ENCODE measurements at places on chromosomes 2 and 18.
A peak's percentile ranks its signal among the peaks of the same experiment; 100 is the strongest.

GRCh38 chr18:37962316-37962966, 396.8 kb upstream of the CELF4 start:
- DNase-seq, result no peak

DNA sequence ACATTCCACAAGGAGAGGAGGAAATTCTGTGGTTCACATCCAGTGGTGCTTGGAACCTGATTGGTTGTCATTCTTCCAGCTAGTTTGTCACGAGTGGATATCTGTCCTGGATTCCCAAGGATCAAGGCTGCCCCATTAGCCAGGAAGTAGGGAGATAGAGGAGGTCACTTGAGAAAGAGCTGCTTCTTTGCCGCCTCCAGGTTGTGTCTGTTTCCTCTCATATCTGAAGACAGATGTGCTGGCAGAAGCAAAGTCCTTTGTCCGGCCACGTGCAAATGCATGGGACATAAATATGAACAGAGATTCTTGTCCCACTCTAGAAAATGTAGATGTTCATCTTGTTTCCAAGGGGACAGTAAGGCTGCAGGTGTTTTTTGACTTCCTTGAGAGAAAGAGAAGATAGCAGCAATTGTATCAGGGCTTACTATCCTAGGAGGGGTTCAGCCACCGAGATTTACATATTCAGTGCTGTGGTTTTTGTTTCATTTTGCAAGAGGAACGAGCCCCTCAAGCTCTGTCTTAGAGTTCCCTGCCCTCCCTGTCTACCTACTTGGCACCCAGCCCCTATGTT, 174.4 kb downstream of the RPIA start:
- DNase-seq, result no peak

DNA sequence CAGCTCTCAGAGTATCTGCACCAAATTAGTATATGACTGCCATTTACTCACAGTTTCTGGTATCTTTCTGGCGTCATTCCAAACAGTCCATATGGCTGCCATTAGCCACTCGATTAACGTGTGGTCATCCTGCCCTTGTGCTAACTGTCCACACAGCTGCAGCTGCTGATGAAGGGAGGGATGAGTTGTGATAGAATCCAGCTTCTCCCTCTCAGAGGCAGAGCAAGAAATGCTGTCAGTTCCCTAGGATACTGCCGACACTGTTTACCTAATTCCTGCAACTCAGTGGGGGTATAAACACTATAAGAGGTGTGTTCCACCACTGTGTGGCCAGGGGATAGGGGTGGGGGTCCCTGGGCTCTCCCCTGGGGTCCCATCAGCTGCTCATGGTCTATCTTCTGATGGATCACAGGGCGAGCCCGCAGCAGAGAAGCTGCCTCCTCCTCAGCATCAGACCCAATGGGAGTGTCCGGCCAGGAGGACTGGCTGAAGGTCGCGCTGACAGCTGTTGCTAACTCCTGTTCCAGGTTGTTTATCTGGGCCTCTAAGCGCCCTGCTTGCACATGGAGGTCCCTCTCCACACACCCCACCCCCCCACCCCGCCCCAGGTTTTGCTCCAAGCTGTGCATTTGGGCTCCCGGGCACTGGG, 17.3 kb upstream of the KLHL23 start:
- DNase-seq, result peak; percentile 81

- DNase-seq, result no peak
These were observed 41.4 kb downstream of the NEMP2 start for GRCh38 chr2:190493095-190493494.

GRCh38 chr2:125526093-125526492, 1129.9 kb upstream of the GYPC start:
- no peak for DNase-seq

DNA sequence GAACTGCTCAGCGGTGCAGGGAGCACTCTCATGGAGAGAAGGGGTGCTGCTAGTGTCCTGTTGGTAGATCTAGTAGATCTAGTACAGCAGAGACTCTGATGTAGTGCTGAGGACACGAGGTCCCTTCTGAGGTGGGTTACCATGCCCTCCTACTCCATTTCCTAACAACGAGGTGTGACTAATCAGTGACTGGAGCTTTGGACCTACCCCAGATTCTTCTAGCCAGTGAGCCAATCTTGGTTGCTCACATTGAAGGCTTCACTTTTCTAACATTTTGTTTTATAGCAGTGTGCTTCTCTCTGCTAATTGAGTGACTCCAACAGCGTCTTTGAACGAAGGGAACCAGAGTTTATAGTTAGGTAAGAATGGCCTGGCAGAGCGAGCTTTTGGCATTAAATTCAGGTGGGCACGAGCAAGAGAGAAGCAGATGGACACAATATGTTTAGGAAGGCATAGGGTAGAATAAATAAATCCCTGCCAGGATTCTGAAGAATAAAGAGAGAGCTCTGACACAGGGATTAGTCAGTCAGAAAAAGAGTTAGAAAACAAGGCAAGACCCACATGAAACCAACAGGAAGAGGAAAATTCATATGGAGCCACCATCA, 306.0 kb upstream of the RAB12 start:
- DNase-seq, result no peak

- peak; percentile 19 for DNase-seq
These were observed 516.5 kb downstream of the XIRP2 start for GRCh38 chr2:167404627-167405284.

GRCh38 chr2:147181351-147182029, 663.3 kb upstream of the ACVR2A start:
- no peak for DNase-seq

- peak; percentile 53 for DNase-seq
These were observed 38.6 kb upstream of the IHH start for GRCh38 chr2:219099329-219099728.

DNA sequence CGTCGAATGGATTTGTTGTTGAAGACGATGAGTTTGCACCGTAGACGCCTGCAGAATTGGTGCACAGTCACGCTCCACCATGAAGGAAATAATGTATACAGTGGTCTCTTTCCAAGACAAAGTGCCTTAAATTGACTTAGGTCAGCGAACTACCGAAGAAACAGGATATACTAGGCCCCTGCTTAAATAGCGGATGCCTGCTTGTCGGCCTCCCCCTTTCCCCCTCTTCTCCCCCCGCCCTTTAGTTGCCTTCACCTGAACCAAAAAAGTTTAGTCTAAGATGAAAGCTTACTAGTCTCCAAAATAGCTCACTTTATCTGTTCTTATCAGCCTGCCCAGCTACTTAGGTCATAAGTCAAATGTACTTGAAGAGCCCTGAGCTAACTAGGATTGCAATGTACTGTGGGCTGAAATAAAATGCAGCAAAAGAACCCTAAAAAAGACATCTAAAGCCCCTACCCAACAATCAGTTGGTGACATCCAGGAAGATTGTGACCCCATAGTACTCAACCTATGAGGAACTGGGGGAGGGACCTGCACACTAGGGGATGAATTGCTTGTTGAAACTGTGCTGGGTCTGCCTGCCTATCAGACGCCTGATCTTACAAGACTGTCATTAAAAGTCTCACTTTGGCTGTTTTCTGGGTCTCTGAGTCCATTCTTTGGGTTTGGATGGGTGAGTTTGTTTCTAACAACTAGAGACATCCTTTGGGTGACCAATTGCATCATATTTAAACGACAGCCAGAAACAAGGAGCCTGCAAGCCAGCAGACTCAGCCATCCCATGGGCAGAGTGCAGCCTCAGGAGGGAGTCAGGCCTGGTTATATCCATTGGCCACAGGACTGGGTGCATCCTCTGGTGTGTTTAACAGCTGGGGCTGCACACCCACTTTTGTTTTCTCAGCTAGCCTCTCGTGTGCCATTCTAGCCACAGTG, 14.5 kb downstream of the ACOXL start:
- DNase-seq, result no peak

DNA sequence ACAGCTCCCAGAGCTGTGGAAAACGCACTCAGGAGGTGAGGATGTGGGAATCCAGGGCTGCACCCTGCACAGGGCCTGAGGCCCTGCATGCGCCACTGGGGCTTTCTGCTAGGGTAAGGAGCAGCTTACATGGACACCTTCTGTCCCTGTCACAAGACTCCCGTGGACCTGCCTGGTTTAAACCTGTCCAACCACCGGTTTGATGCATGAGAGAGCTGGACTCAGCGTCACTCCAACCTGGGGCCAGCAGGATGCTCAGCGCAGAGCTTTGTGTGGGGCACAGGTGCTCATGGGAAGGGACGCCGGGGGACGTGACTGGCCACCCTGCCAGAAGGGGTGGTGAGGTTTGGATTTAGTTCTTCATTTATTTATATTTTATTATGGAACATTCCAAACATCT, 24.2 kb downstream of the SNORC start:
- DNase-seq, result no peak

DNA sequence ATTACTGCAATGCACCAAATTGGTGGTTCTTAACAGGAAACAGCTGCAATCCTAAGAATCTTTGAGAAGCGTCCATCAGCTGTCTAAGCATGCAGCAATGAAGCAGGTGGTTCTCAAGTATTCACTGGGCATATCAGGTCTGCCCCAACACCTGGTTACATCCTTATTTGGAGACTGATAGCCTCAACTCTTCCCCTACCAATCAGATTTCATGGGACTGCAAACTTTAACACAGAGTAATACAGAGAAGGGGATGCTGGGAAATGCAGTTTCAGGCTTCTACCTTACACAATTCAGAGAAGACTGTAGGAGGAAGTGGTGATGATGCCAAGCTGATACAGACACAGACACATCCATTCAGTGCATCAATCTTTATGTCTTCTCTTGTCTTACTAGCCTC, 240.5 kb downstream of the BCL2 start:
- no peak for DNase-seq

GRCh38 chr18:45498287-45498658, 117.0 kb upstream of the SLC14A2 start:
- DNase-seq, result no peak

GRCh38 chr18:74517236-74517630, 17.1 kb upstream of the CNDP1 start:
- DNase-seq, result no peak

DNA sequence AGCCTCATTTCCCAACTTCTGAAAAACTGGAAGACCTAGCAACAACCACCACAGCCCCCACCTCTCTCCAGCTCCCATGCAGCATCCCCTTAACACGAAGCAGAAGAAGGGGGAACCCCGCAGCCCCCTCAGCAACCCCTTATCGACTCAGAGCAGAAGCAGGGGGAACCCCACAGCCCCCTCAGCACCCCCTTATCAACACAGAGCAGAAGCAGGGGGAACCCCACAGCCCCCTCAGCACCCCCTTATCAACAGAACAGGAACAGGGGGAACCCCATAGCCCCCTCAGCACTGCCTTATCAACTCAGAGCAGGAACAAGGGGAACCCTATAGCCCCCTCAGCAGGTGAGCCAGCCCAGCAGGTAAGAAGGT, 6.7 kb downstream of the SLC66A2 start:
- no peak for DNase-seq

DNA sequence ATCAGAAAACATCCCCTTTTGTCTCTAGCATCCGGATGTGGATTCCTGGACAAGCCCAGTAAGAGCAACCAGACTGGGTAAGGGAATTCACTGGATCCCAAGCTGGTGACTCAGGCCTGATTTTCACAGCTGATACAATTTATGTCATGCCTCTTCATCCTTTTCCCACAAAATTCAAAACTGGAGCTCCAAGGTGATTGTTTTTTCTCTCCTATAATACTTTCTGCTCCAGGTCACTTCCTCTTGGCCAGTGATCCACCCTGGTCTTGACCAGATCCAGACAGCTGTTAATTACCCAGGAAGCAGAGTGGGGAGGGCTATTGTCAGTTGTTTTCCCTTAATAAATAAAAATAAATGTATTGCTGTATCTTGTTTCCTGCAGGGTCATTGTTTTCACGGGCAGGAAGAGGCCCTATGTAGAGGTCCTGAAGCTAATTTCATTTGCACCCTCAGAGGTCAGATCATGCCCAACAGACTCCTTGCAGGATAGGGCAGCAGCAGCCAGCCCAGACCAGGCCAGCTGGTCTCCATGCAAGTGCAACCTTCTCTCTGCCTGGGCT, 57.6 kb downstream of the EVA1A start:
- peak; percentile 94 for DNase-seq

GRCh38 chr2:54546518-54546917, 90.4 kb downstream of the SPTBN1 start:
- DNase-seq, result no peak

DNA sequence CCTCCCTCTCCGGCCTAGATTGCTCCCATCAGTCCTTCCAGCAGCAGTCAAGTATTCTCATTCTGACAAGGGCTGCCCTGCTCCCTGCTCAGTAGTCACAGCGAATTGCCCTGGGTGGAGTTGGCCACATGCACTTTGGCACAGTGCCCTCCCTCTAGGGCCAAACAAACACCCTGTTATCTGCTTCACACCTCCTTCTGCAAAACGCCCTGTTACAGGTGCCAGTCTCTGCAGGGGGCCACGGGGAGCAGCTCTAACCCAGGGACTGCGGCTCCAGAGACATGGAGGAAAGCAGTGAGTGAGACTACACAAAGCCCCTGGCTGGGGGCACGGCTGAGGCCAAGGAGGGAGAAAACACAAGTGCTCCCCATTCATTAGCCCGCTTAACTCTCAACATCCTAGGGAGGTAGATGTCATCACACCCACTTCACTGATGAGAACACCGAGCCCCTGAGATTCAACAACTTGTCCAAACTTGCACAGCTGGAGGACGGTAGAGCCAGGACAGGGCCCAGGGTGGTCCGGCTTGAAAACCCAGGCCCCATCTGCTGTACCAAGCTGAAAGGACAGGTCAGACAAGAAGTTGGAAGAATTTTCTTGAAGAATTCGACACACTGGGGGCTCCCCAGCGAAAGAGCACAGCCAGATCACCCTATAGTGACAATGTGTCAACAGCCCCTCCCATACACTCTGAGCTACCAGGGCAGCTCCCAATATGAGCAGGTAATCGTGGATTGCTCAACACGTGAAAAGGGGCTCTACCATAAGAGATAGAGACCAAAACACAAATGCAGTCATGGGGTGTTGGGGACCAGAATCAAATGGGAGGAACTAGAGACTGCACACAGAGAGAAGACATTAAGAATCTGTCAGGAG, 8.7 kb upstream of the TFCP2L1 start:
- no peak for DNase-seq

- DNase-seq, result no peak
These were observed 3.0 kb downstream of the SLC1A4 start for GRCh38 chr2:64992218-64992617.

DNA sequence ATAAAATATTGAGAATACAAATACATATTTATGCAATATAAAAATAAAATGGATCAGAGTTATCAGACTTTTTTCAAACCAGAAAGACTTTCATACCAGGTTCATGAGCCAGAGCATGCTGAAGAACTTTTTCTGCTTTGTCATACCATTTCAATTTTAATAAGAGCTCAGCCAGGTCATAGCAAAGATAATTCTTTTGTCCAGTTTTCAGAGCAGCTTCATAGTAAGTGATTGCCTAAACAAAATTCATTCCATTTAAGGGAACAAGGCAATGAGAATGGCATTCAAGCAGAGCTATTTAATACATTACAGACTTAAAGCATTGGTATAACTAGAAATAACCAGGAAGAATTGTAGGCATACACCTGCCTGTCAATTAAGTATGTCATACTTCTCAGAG, 42.3 kb downstream of the TTC21B start:
- DNase-seq, result peak; percentile 42

- no peak for DNase-seq
These were observed 42.2 kb upstream of the CD28 start for GRCh38 chr2:203664029-203664755.

- DNase-seq, result no peak
These were observed 8.9 kb downstream of the SH2D6 start for GRCh38 chr2:85427300-85427835.
